ENCODE measurements at places on chromosomes 12 and 14.

DNA sequence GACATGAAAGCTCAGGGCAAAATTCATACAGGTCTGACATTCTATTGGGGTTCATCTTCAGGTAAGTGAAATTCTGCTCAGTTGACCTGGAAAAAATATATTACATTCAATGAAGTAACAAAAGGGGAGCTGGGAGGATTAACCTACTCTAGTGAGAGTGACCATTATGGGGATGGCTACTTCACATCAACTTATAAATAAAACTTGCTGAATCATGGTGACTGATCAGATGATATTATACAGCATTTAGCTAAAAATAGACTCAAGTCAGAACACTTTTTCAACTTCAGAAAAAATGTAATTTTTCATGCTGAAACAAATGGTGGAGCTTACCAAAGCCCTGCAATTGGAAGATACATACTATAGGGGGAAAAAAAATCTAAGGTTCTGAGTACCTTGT lies 800.2 kb downstream of the FSCB start:
- DNase-seq = no peak

DNA sequence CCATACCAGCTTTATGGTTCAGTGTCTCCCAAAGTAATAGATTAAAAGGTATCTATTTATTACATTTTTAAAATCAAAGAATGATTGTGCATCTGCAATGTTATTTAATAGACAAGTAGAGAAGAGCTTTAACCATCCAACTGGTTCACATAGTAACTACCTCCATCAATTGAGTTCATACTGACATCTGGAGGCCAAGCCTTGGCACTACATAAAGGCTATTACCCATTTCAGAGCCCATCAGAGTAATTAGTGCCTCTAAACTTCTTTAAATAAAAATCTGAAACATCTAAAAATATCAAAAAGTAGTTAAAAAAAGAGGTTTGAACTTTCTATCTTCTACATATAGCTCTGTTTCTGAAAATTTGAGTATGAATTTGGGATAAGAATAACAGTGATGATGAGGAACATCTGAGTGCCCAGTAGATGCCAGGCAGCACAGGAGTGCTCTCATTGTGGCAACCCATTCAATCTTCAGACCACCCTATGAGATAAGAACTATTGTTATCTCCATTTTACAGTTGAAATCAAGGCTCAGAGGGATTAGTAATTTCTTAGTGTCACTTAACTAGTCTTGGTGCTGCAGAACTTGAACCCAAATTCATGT lies 132.9 kb upstream of the DAAM1 start:
- no peak for DNase-seq

DNA sequence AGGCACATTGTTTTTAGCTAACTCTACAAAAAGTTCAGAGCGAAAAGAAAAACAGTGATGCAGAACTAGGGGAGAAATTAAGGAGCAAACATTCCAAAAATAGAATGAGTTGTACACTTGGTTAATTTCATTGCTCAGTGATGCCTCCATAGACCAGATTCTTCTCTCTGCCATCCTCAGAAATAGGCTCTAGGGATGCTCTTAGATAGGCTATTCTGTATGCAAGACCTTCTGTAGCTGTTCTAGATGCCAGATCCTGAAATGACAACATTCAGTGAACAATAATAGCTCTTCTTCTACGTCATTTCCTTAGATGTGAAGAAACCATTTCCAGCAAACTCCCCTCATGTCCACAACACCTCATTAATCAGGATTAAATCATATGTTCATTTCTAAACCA lies 466.3 kb downstream of the DIO2 start:
- DNase-seq = no peak

- no peak for DNase-seq
Observed at GRCh38 chr14:90405755-90406154, 8.9 kb downstream of the CALM1 start.

DNA sequence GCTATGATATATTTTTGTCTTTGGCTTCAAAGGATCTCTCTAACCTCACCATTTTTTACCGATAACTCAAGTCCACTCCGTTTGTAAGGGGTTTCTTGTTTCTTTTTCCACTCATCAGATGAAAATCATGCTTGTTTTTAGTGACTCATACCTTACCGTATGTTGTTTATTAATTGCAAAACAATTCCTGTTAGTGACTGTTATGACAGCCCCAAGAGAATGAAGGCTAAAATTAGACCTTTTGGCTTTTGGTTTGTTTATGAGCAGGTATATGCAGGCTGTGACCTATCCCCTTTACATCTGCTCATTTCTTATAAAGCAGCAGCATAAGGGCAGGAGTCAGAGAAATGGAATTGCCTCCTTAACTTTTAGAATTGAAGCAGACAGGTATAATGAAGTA lies 319.8 kb downstream of the CEP128 start:
- DNase-seq = no peak

Measured in stimulated activated CD4-positive, alpha-beta T cell treated with anti-CD3 and anti-CD28 coated beads, Interleukin-1b, Interleukin-23, amount 100 ng/mL, for 1 hour (primary cell).